ENCODE measurements at places on chromosomes 12 and 14.

- DNase-seq, result no peak
Observed at GRCh38 chr12:14741153-14741552, 44.8 kb upstream of the GUCY2C start.

DNA sequence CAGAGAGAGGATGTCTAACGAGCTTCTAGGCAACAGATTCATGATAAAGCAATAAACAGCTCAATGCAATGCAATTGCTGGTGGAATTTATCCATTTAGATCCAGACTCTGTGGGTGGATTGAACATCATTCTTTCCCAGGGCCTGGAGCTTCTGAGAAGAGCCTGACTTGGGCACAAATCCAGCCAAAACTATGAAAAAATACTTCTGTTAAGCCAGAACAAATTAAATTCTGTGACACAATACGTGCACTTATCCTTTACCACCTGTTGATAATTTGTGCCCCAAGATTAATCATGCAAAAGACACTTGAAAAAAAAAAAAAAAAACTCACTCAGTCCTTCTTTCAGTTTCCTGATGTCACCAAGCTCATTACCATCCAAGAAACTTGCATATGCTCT lies 446.0 kb upstream of the DCN start:
- DNase-seq, result no peak

GRCh38 chr14:22685467-22685866 lies 41.3 kb upstream of the OR6J1 start:
- DNase-seq, result no peak

- no peak for DNase-seq
Observed at GRCh38 chr12:89070603-89071002, 281.7 kb downstream of the DUSP6 start.

DNA sequence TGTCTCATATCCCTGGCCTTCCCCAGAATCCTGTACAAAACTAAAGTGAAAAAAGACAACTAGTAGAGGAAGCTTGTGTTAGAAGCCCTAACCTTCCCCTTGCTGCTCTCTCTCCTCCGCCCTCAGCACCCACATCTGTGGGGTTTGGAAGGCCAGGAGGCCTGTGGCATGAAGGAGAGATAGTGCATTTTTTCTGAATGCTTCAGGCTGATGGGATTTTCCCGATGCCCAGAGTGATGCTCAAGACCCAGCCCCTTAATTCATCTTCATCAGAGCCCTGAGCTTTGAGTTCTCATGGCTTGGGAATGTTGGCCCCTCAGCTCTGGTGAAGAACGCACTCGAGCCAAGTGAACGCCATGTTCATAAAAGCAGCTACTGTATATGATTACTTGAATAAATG lies 5.9 kb downstream of the FGF6 start:
- DNase-seq, result no peak

DNA sequence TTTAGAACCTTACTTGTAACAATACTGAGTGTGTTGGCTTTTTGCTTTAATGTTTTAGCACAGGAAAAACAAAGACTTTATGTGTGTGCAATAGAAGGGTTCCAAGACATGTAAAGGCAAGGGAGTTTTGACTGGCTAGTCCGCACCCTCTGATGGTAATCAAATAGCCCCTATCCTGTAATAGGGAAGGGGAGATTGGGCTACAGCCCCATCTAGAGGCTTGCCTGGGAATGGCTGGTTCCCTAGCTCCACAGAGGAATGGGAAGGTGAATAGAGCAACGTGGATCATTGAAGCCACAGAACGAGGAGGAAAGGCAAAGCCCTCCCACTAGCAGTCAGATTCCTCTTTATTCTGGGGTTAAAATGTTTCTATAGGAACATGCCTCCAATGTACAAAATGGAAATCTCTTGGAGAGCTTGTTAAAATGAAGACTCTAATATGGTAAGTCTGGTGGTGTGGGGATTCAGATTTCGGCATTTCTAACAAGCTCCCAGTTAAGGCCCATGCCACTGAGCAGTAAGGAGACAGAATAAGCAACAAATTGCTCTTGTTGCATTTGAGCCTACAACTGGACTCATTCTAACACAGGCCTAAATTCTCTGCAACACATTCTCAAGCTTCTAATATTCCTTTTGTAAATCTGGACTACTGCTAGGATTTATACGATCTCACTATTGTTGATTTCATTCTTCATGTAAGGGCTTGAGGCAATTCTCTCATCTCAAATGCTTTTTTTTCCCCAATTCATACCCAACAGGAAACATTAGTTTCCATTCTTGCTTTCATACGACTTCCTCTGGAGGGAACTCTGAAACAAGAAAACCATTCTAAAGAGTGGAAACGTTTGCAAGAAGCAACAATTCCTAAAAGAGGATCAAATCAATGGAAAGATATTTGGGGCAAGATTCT lies 57.1 kb downstream of the NIN start:
- DNase-seq, result no peak

DNA sequence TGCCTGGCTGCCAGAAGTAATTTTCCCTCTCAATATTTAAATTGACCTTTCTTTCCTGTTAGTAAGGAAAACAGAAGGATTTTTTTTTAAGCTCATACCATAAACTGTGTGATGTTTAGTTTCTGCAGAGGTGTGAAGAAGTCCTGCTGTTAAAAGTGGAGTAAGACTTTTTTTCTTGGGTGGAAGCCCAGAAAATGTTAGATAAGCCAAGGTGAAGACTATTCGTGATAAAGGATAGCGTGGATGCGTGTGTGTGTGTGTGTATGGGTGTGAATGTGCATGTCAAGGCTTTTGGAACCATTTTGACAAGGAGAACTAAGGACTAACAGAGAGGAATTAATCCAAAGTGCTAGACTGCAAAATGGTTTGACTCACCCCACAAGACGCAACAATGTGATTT lies 152.9 kb upstream of the SEL1L start:
- no peak for DNase-seq

DNA sequence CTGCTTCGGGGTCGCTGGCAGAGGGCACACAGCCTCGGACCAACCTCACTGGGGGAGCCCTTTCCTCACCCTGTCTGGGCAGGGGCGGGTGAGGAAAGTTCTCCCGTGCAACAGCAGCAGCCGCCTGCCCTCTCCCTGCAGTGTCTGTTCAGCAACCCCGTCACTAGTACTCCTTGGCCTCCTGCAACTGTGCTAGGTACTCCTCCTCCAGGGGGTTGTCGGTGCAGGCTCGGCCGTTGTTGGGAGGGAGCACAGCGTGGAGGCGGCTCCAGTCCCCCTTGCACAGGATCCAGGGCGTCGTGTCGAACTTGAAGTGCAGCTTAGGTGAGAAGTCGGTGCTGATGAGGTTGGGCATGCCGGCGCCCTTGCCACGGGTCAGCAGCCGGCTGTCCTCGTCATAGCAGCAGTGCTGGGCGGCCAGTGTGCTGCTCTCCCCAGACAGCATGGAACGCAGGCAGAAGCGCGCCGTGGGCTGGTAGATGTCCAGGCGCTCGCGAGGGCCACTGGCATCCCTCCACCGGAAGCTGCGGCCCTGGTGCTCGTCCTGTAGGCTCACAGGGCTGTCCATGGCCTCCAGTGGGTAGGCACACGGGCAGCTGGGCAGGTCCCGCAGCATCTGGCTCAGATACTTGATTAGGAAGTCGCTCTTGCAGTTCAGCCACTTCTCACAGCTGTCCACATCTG lies 17.7 kb downstream of the AHSA1 start:
- DNase-seq, result no peak

DNA sequence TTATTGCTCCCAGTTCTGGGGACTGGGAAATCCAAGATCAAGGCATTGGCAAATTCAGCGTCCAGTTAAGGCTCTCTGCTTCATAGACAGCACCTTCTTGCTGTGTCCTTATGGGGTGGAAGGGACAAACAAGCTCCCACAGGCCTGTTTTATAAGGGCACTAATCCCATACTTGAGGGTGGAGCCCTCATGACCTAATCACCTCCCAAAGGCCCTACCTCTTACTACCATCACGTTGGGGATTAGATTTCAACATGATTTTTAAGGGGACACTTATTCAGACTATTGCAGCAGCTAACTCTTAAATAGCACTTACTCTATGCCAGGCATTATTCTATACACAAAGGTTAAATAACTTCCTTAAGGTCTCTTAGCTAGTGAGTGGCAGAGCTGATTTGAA lies 17.3 kb downstream of the TOGARAM1 start:
- no peak for DNase-seq

DNA sequence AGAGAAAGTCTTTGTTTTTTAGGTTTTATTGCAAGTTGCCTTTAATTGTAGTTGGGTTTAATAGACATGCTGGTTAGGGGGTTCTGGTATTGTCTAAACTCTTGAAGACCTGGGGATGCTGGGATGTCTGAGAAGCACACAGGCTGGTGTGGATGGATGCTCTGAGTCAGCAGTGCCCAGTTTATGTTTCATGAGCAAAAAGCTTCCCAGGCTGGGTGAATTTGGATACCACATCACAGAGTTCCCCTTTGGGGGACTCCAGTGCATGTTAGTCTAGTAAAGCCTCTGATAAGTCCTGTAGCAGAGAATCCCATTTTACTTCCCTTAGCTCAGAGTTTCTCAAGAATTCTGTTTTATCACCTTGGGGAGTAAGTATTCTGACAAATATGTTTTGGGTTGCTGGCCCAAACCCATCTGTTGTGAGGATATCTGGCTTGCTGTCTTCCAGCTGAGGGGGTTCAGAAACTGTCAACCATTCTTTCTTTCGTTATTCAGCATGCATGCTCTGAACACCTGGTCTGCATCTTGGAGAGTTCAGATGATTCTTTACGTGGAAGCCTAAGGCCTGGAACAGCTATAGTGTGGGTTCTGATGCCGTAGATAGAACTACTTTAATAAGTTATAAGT lies 509.1 kb downstream of the VRK1 start:
- DNase-seq, result no peak

Measured in right forelimb (tissue), 1 donor.